ENCODE measurements at places on chromosomes 2 and 18. TPM values are rescaled to one million over a fixed set of nuclear protein-coding genes. Genes with fewer than 3 reads are reported as not detected.

- DNase-seq: no peak
Observed at GRCh38 chr18:47754311-47755101, 176.0 kb downstream of the SMAD2 start.

DNA sequence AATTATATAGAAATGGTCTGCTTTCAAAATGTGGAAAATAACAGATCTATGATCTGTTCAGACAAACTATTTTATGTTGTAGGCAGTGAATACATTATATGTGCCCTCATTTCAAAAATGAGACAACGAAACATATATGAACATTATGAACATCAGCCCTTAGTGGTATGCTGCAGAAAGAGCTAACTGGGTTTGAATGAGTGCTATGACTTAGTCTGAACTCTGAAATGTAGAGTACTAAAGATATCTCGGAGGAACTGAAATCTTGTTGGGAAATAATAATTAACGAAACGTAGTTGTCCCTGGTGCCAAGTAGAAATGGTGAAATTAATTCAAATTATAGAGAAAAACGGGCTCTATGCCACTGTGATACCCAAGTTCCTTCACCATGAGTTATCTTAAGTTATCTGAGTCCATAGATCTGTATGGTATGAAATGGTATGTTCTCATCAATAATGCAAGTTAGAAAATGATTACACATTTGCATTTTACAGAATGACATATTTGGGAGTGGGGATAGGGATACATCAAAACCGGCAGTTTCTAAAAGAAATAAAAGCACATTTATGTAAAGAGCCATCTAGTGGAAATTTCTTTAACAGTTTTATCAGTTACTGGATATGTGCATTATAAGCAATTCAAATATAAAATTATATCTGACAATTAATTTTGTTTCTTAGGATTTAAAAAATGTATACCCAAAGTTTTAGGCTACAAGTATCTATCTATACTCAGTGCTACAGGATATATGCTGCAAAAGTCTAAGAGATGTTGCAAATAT is 26.7 kb downstream of the STARD6 start:
- no peak for DNase-seq

- DNase-seq: no peak
Observed at GRCh38 chr2:7891312-7891711, 790.5 kb upstream of the ID2 start.

GRCh38 chr2:108776475-108776874 is 10.1 kb upstream of the CCDC138 start:
- no peak for DNase-seq

Gene COX7A2L
- 186 TPM for polyA plus RNA-seq

Data from right lung (tissue), 10 donors.